ENCODE measurements at places on chromosomes 12 and 14.
A peak's percentile ranks its signal among the peaks of the same experiment; 100 is the strongest.

GRCh38 chr14:105745433-105746123, 219.2 kb downstream of the TMEM121 start:
- no peak for DNase-seq

DNA sequence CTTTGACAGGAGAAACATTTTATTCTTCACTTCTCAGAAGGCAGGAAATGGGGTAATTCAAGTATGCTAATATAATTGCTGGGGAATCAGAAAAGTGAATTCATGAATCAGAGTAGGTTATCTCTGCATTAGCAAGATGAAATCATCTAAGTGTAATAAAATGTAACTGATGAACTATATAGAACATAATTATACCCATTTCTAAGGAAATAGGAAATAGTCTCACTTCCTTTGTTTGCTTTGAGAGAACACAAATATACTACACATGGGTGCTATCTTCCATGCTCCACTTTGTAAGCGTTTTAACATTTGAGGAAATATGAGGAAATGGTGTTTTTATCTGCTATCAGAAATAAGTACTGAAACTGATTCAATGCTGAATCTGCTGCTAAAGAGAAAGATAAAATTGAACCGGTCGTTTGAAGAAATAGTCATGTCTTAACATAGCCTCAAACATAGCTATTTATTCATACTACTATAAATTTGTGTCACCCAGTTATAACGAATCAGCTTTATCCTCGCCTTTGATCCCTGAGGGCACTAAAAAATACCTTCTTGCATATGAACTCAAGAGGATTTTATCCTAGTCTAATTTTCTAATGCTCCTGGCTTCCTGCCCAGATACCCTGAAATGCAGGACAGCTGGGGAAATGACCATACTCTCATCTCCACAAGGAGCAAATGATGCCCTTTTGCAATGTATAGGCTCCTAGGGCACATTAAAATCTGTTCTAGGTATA, 696.0 kb downstream of the C12orf50 start:
- no peak for DNase-seq

- DNase-seq: no peak
These were observed 15.3 kb upstream of the SNAPC1 start for GRCh38 chr14:61746881-61747280.

DNA sequence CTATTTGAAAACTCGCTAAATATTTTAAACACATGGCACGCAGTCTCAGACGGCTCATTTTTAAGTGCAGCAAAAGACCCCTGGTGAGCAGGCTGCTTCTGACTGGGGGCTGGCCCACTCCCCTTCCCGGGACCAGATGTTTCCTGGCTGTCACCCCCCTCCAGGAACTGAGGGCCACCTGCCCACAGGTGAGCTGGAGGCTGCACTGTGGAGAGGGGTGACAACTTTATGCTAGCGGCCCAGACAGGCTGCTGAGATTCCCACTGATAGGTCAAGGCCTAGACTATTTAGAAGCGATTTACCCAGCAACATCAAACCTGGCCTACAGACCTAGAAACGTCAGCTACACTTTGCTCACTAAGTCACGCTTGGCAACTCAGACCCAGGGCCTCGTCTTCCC, 92.1 kb downstream of the BCL11B start:
- no peak for DNase-seq

GRCh38 chr12:57214398-57214781, 2.2 kb upstream of the NXPH4 start:
- DNase-seq: peak; percentile 82

DNA sequence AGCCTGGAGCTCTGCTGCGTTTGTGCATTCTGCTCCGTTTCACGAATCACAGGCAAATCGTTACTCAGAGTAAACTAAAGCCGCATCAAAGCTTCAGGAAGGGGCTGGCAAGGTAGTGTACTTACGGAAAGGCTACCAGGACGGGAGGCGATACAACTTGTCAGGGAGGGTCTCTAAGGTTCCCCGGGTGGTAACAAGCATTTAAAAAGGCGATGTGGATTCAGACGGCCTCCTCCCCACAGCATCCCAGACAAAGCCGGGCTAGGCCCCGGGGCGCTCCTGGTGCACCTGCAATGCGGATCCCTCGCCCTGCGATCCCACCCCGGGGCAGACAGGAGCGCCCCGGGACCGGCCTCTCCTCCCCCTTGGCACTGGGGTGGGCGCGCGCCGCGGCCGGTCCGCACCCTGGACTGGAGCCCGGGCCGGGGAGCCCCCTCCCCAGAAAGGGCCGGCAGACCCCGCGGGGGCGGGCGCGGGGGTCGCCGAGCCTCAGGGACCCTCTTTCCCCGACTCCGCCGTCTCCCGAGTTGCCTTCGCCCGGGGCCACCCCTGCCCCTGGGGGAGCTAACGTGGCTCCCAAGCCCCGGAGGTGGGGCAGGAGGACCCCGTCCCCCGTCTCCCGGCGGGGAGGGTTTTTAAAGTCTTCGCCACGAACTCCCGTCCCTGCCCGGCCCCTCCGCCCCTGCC, 718 bp downstream of the CCDC92 start:
- DNase-seq: peak; percentile 45

DNA sequence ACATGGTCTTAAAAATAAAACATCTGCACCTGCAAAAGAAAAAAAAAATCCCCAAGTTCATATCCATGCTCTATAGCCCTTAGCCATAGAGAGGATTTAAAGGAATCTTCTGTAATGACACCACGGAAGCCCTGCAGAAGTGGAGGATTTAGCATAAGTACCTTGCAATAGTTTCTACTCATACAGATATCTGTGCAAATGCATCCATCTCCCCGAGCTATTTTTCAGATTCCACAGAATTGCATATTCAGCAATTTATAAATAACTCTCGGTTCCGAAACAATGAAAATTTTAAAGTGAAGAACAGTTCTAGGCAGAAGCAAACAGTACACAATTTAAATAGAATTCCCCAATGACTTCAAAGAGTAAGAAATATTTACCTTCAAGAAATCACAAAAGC, 424 bp downstream of the IGF1 start:
- DNase-seq: no peak

DNA sequence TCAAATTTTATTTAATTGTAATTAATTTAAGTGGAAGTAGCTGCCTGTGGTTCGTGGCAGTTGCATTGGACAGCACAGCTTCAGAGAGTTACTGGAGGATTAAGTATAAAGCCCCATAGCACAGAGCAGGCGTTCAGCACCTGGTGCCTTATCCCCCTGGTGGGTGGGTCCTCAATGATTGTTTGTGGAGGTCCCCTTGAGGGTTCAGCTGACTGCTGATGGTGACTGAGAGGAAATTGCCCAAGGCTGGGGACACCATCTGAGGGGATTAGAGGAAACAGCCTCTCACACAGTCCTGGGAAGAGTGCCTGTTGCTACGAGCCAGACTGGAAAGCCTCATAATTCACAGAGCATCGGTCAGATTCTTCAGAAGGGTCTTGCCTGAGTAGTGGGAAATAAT, 83.4 kb upstream of the NOS1 start:
- DNase-seq: no peak

GRCh38 chr12:43336962-43337555, 214.9 kb downstream of the ADAMTS20 start:
- DNase-seq: no peak

- DNase-seq: no peak
These were observed 57.9 kb upstream of the SLC38A2 start for GRCh38 chr12:46430340-46430948.

GRCh38 chr14:75724414-75725204, 63.6 kb downstream of the TTLL5 start:
- DNase-seq: no peak

DNA sequence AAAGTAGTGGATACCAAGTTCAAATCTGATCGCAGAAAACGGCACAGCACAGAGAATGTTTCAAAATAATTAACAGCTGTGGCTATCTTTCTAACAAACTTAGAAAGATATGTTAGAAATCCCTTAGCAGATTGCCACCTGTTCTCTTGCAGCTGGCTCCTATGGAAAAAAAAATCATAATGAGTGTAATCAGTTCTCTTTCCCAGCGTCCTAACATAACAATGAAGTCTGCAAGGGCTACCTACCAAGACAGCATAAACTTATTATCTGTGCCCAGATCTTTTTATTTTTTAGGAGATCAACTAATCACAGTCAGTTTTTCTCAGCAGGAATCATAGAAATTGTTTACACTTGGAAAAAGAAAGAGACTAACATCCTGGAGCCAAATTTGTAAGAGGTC, 358.6 kb upstream of the FOXG1 start:
- DNase-seq: no peak

- DNase-seq: no peak
These were observed 92.1 kb downstream of the LIN7A start for GRCh38 chr12:80845639-80846038.

GRCh38 chr14:102140027-102140749, 491 bp downstream of the WDR20 start:
- DNase-seq: peak; percentile 51

- DNase-seq: peak; percentile 88
These were observed 81.2 kb downstream of the IRF2BPL start for GRCh38 chr14:76947078-76947837.

DNA sequence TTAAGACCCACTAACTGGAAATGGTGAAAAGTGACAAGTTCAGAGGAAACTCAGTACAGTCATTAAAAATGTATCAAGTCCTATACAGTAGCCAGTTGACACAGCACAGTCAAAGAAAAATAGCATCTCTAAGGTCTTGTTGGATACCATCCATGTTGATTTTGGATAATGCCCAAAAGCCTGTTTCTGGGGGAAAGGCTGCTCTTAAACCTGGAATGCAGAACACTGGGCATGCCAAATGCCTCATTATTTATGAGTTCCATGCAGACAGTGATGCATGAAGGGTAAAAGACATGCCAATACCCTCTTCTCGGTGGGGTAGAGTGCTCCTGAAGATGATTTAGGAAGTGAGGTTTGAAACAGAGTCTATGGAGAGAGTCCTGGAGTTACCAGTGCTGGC, 29.6 kb downstream of the KCNK13 start:
- no peak for DNase-seq

GRCh38 chr12:25781232-25781631, 177.2 kb upstream of the RASSF8 start:
- no peak for DNase-seq

DNA sequence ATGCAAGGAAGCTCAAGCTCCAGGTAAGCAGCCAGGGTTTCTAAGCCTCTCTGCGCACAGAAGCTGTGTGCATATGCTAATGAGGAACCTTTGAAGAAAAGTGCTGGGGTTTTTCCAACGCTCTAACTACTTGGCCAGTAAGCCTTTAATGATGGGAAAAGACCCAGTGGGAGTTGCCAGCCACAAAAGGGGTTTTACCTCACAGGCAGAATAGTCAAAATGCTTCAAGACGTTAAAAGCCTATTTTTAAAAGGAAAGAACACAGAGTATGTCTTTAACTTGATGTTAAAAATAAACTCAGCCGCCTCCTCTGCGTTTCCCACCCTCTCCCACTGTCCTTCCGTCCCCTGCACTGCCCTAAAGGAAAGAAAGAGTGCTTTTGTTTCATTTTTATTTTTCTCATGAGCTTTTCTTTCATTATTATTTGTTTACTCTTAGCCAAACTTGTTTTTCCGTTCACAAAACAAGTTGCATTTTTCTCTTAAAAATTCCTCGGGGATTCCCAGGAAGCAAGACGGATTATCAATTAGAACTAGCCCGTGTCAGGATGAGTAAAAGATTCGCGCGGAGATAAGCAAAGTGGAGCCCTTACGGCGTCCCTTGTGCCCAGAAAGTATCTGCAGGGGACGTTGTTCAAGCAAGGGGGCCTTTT, 209.8 kb upstream of the NUDT4 start:
- peak; percentile 50 for DNase-seq

DNA sequence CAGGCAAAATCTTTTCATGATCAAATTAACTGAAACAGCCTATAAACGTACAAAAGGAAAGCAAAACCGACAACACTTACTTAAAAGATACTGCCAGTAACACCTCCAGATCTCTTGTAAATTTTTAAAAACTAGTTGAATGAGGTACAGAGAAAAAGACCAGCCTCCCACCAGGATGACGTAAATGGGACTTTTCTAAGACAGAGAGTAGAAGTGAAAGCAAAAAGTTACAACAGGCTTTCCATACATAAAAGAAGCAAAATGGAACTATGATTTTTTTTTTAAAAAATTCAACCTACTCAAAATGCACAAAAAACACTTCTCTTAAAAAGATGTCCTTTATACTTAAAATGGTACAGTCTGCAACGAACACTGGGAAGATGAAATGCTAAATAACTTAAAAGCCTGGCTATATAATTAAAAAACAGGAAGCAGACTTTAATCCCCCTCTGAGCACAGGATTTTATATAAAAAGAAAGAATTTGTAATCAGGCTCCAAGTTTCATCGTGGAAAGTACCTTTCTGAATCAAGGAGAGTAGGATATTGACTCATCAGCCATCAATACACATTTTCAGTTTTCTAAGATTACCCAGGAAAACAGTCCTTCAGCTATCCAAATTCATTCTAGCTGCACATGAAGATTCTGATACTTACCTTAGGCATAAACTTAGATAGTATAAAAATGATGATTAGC, 14.2 kb upstream of the MYO1A start:
- DNase-seq: peak; percentile 67

- no peak for DNase-seq
These were observed 173.3 kb downstream of the PPM1H start for GRCh38 chr12:62761658-62762057.

DNA sequence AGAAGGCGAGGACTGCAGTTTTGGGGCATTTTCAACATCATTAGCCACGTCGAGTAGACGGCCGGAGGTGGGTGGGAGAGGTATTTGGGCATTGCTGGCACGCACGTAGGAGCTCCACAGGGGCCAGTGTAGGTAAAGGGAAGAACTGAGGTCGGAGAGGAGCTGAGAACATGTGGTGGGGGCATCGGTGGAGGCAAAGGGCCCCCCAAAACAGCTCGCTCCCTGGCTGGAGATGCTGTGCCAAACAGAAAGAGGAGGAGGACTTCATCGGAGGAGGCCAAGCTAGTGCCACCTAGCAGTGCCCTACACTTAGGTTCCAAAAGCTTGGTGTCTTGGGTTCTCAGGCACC, 52.0 kb upstream of the PPP2R5C start:
- no peak for DNase-seq

DNA sequence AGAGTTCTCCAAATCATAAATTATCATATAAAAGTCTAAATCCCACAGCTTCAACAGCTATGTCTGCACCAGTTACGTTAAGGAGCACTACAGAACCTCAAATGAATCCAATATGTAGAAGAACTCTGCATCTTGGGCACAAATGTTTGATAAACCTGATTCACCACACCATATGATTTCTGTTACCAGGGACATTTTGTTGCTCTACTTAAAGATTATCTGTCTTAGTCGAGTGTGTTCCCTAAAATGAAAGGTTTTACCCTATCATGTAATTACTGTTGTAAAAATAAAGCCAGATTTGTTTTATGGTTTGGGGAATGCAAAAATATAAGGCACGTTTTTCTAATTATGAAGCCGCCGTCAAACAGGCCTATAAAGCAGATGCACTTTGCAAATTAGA, 363.1 kb downstream of the EGLN3 start:
- no peak for DNase-seq

GRCh38 chr12:3828888-3829287, 44.3 kb downstream of the PARP11 start:
- DNase-seq: no peak

All from stimulated activated CD4-positive, alpha-beta T cell treated with anti-CD3 and anti-CD28 coated beads, Interleukin-15, amount 100 ng/mL, for 24 hours (primary cell).